ENCODE measurements at places on chromosomes 1 and 21.

DNA sequence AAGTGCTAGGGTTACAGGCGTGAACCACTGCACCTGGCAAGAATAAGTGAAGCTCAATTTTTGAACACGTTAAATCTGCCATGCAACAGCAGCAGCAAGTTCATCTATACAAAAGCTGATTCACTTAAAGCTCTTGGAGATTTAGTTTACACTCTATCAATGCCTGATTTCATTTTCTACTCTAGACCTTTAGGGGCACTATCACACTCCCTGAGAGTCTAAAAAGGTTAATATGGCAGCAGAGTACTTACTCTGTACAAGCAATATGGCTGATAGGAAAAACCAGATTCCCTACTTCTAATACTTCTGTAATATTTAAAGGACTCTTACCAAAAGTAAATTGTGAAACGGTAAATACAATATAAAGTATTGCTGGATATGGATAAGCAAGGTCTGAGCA lies 4.8 kb downstream of the RBM34 start:
- no peak for DNase-seq

DNA sequence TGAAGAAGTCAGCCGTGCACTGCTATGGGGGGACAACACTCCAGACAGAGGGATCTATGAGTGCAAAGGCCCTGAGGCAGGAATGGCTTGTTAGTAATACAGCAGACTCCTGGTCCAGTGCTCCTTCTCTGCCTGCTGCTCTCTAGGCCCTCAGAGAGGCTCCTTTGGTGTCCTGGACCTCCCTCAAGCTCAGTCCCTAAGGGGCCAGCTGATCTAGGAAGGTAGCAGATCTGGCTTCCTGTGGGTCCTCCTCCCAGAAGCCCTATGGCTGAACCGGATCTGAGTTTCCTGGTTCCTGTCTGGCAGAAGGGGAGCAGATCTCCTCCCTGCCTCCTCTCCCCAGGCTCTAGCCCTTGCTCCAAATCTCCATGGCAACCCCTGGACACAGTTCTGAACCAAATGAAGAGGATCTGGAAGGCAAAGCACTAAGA lies at the start of gene LDLRAD2:
LDLRAD2 (plus strand) TSS at position 391 of the 431 bp plus-strand sequence. CDS start 187 bp downstream, outside the sequence.
- DNase-seq: no peak

DNA sequence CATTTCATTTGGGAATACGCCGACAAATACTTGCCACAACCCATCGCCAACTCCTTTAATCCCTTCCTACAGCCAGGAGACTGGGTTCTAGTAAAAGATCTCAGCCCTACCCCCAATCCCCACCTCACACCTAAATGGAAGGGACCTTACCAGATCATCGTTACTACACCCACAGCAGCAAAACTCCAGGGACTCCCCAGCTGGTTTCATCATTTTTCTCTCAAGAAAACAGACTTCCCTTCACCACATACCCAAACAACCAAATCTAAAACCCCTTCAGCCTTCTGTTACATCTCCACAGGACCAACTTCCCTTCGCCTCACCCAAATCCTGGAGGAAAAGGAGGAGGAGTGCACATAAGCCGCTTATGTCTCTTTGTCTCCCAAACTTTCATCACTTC lies 23.7 kb upstream of the SLC2A5 start:
- no peak for DNase-seq

DNA sequence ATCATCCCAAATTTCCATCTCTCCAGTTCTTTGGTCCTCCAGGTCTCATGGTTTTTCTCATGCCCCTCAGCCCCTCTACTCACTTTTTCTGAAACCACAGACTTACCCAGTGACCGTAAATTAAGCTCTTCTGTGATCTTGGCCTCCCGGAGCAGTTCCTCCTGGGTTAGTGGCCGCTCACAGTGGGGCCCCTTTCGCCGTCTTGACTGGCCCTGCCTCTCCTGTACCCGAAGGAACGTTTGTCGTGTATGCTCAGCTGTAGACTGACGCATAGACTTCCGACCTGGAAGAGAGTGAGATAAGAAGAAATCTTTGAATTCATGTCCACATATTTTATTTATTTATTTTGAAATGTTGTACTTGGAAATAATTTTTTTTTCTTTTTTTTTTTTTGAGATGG lies 5.8 kb downstream of the VPS72 start:
- no peak for DNase-seq

DNA sequence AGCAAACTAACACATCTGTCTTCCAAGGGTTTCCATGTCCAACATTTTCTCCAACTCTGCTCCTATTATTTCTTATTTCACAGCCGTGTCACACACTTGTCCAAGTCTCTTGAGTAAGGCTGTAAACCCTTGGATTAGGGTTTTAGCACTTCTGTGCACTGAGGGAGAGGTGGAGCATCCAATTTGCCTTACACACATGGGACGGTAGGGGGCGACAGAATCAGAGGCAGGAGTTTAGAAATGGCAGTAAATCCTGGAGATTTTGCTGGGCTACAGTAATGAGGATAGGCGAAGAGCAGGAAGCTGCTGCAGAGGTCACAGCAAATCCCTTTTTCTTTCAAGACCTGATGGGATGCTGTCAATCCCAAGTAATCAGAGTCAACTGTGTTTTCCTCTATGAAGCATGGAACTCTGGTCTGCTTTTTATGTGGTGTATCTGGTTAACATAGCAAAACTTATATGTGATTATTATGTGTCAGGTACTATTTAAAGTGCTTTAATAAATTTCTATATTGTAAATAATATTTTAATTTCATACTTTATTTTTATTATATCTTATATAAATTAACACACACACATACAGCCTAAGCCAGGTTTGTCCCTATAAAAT lies 15.4 kb upstream of the LCE5A start:
- DNase-seq: peak; percentile 67

- no peak for DNase-seq
Observed at GRCh38 chr21:46269466-46269865, 15.9 kb downstream of the MCM3AP start.

- DNase-seq: no peak
Observed at GRCh38 chr1:41704196-41704595, 214.5 kb downstream of the HIVEP3 start.

DNA sequence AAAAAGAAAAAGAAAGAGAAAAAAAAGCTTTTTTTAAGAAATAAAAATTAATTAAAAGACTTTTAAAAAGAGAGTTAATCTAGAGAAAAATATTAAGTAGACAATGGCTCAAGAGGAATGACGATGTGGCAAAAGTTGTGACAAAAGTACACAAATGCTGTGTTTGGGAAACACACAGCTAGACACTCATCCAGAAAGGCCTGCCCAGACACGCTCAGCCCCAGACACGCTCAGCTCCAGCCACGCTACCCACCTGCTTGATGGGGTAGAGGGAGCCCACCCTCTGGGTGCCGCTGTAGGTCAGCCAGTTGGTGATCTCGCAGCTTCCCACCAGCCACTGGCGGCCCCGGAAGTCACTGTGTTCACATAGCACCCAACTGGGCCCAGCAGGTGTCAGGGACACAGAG lies 10.2 kb downstream of the CD52 start:
- DNase-seq: no peak
